GM23248 (cell line): ENCODE measurements at places on chromosomes 1 and 21. TPM values are rescaled to one million over a fixed set of nuclear protein-coding genes. Genes with fewer than 3 reads are reported as not detected.

KHDC4 gene
- 24.2 TPM in 2 replicates for total RNA-seq

TNNI3K gene
- total RNA-seq = not detected in 2 replicates

DNA sequence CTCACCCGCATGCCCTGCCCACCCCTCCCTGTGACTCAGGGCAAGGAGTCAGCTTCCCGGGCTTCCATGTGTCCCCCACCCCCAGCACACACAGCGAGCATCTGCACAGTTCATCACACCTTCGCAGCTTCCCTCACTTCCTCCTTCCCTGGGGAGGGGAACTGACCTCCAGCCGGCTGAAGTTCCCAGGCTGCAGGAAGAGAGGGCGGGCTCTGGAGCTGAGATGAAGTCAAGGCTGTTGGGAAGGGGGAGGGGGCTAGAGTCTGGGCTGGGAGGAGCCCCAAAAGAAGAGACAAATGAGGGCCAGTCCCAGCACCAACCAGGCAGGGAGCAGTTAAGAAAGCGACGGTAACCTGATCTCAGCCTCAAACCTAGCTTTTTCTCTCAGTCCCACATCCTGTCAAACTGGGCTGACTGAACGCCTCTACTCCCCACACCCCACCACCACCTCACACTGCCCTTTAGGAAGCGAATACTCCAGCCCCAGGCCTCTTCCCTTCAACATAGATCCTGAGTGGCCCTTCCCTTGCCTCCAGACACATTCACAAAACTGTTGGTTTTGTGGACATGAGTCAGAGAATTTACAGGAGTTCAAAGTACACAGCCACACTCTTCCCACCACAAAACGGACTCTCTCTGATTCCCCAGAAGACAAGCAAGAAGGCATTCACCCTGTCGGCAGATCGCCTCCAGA, 1.8 kb downstream of the RHOC start:
- peak overlapping the region; percentile 84 for H3K27ac ChIP-seq
- peaks cover 23% of the 10 kb centered on the region for H3K4me1 ChIP-seq
- H3K27me3 ChIP-seq = no peaks in the 10 kb centered on the region
- peaks cover 5% of the 10 kb centered on the region for H3K36me3 ChIP-seq

DNA sequence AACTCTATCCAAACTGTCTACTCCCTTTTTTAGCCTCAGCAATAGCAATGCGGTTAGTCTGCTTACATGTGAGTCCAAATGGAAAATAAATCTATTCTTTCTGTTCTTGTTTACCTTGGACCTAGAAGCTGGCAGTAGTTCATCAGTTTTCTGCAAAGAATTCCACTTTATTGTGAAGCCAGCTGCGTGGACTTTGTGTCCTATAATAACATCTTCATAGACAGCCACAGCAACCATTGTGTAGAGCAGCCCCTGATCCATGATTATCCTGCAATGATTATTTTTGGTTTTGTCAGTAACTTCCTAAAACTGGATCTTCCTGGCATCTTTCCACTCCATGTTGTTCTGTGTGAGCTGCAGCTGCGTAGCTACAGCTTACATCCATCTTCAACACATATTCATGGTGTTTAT, 408.7 kb downstream of the NUF2 start:
- DNase-seq = no peak
- H3K27me3 ChIP-seq = no peaks in the 10 kb centered on the region
- no peaks in the 10 kb centered on the region for H3K4me1 ChIP-seq
- no peak overlapping the region for H3K27ac ChIP-seq

DNA sequence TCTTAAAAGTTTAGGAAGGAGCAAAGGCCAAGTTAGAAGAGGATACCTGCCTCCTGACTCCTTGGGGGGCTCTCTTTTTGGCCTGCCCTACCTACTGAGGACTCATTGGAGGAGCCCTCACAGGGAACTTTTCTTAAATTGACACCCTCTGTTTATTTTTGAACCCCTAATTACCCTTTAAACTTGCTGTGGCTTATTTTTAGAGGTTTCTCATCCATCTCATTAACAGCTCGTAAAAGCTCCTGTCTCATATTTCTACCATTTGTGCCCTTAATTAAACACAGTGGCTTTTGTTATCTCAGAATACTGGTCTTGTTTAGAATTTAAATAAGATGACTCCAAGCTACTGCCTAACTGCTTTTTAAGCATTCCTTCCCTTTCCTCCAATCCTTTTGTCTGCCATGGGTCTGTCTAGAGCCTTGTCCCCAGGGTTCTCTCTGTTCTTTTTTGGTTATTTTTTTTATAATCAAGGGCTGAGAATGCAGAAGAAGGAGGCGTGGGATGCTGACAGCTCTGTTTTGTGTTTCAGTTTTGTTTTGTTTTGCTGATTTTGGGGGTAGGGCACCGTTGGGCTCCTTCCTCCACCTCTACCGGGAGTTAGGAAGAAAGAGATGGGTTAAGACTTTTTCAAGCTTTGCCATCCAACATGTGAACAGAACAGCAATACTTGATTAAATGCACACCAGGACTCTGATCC, 78.0 kb downstream of the SYT6 start:
- no peaks in the 10 kb centered on the region for H3K4me1 ChIP-seq
- no peak overlapping the region for H3K4me3 ChIP-seq
- H3K36me3 ChIP-seq = no peaks in the 10 kb centered on the region
